ENCODE measurements at places on chromosomes 13 and 19.

GRCh38 chr13:112697756-112698655, 8.2 kb downstream of the ATP11A start:
- DNase-seq: no peak

- DNase-seq: peak; percentile 77
These were observed 2.9 kb downstream of the CILP2 start for GRCh38 chr19:19540715-19541515.

DNA sequence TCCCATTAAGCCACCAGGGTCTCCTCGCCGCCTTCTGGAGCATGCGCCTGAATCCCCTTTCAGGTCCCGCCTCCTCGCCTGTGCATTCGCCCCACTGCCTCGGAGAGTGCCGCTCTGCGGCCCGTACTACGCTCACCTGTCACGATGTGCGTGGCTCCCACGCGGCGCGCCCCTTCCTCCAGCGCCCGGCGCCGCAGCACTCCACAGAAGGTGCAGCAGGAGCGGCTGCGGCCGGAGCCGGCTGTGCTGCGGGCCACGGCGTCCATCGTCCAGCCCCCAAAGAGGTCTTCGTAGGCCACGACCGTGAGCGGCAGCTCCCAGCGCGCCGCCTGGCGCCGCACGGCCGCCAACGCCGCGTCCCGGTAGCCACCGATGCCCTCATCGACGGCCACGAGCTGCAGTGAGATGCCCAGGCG, 4.3 kb downstream of the CTU1 start:
- no peak for DNase-seq

DNA sequence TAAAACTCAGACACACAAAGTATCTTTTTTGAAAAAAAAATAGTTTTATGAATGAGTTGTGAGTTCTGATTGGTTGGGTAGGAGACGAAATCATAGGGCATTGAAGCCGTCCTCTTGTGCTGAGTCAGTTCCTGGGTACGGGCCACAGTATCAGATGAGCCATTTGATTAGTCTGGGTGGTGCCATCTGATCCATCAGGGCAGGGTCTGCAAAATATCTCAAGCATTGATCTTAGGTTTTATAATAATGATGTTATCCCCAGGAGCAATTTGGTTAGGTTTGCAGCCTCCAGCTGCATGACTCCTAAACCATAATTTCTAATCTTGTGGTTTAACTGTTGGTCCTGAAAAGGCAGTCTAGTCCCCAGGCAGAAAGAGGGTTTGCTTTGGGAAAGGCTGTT, 1310.6 kb downstream of the SLITRK1 start:
- no peak for DNase-seq

DNA sequence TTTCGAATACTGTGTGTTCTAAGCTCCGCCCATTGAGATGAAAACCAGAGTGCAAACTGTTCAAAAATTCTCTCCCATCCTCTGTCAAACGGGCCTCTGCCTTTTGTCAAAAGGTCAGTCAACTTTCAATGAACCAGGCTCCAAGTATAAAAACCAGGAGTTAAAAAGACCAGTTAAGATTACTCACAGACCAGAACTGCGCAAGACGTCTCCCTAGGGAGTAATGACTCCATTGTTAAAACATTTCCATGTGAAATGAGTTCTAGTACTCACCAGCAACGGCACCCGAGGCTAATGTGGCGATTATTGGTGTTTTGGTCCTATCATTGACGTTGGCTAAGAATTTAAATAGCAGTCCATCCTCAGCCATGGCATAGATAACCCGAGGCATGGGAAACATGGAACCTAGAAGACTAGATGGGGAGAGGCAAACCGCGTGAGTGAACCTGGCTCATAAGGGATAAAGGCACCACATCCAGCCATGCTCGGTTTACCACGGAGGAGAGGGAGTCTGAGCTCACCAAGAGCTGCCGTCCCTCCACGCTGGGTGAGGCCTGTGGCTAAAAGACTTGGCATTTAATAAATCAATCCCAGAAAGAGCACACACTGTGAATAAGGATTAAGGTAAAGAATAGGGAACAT, 73.3 kb downstream of the SLC7A1 start:
- DNase-seq: no peak

GRCh38 chr19:5977222-5977784, 637 bp downstream of the RANBP3 start:
- no peak for DNase-seq

DNA sequence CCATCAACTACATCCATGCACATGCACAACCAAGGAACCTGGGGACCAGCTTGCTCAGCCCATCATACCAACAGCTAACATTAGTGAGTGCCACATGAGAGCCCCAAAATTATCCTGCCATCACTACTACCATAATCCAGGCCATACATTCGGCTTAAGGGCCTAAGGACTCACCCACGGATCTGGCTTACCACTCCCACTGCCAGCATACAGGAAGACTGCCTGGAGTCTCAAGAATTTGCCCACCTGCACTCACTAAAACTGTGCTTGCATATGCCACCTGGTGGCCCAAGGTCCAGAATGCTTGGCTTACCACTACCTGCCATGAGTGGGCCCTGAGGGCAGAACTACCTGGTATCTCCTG, 1562.9 kb upstream of the PRR20A start:
- no peak for DNase-seq

GRCh38 chr19:30085394-30085793, 143.4 kb downstream of the URI1 start:
- DNase-seq: no peak

- no peak for DNase-seq
These were observed 28.7 kb upstream of the KCTD15 start for GRCh38 chr19:33767898-33768413.

- no peak for DNase-seq
These were observed 53.5 kb upstream of the ZNF507 start for GRCh38 chr19:32291876-32292275.

DNA sequence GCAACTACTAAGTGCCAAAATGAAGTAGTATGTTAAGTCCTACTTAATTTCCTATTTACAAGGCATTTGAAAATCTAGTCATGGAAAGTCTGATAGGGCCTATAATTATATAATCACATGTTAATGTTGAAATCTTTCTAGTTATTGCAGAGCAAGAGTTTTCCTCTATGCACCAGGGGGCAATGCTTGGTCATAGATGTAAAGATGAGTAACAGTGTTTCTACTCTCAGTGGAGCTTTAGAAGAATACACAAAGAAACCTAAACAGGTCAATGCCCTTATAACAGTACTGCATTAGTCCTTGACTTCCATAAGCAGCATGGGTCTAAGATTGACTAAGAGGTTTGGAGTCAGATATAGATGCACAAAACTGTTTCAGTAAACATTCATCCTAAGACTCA, 218.7 kb downstream of the KCTD12 start:
- no peak for DNase-seq

DNA sequence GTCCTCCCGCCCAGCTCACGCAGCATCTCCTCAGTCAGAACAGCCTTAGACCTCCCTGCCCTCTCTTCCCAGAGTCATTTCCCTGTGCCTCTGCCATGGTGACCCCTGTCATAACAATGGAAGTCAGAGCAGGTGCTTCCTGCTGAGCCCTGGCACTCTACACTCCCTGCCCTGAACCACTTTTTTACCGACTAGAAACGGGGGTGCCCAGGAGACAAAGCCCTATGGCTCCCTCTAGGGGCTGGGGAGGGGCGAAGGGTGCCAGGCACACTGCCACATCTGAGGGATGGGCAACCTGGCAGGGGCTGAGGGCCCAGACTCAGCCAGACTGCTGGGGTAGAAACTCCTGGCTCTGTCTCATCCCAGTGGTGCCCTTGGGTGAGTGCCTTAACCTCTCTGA, 16.4 kb downstream of the ZNF574 start:
- no peak for DNase-seq

DNA sequence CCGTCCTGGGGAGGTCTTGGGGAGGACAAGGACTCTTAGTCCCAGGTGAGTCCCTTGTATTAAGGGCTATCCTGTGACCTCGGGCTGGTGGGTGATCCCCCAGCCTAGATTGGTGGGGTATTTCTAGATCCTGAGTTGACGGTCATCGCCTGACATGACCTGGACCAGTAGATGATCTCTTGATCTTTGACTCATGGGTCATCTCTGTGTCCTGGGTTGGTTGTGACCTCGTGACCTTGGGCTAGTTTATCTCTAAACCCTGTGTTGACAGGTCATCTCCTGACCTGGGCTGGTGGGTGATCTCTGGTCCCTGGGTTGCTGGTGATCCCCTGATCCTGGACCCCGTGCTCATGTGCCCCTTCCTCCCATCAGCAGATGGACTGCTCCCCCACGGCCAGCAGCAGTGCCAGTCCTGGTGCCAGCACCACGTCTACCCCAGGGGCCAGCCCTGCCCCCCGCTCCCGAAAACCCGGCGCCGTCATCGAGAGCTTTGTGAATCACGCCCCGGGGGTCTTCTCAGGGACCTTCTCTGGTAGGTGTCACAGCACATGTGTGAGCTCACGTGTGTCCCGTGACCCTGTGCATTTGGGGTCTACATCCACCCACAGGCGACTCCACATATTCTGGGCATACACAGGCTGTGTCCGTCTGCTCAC, 6.3 kb downstream of the MIDN start:
- no peak for DNase-seq

GRCh38 chr19:34226036-34226435, 28.3 kb upstream of the GARRE1 start:
- no peak for DNase-seq

DNA sequence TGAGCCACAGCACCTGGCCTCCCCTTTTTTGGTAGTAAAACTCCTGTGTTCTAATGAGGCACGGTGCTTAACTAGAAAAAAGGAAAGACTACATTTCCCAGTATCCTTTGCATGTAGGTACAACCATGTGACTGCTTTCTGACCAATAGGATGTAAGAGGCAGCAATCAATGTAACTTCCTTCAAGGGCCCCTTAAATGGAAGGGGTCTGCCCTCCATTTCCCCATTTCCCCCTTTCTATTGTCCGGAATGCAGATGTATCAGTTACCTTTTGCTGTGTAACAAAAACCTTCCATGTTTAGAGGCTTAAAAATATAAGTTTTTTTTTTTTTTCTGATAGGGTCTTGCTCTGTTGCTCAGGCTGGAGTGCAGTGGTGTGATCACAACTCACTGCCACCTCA, 2.2 kb downstream of the GPR32 start:
- DNase-seq: no peak

DNA sequence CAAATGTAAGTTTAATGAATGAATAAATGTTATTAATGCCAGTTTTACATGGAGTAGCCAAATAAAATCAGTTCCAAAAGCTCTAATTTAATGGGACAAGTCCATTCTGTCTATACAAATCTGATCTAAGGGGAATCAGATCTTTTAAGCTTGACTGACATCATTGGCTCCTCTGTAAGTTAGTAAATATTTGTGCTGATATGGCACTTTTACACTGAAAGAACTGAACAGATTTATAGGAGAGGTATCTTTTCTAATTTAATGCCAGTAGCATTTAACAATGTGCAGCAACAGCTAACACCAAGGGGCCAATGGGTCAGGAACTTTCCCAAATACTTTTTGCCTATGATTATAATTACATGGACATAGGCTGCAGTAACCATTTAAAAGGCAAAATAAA, 832.3 kb downstream of the PCDH17 start:
- DNase-seq: no peak

GRCh38 chr13:97220151-97220900, 1.8 kb upstream of the MBNL2 start:
- DNase-seq: no peak

- no peak for DNase-seq
These were observed 52.7 kb upstream of the RFXAP start for GRCh38 chr13:36766295-36766694.

DNA sequence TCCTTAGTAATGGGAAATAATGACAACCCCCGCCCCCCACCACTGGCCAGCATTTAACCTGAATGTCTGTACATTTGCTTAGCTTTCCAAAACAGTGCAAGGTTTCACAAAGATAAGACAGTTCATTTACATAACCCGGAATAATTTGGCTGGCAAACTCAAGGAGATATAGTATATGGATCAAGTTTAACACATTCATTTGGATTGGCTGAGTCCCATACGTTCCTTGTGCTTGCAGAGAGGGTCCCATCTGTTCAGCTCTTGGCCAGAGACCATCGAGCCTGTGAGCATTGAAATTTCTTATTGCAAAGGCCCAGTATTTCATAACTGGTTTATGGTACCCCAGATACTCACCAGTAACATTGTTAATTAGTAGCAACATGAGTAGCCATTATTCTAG, 116.5 kb downstream of the GPC6 start:
- DNase-seq: no peak

DNA sequence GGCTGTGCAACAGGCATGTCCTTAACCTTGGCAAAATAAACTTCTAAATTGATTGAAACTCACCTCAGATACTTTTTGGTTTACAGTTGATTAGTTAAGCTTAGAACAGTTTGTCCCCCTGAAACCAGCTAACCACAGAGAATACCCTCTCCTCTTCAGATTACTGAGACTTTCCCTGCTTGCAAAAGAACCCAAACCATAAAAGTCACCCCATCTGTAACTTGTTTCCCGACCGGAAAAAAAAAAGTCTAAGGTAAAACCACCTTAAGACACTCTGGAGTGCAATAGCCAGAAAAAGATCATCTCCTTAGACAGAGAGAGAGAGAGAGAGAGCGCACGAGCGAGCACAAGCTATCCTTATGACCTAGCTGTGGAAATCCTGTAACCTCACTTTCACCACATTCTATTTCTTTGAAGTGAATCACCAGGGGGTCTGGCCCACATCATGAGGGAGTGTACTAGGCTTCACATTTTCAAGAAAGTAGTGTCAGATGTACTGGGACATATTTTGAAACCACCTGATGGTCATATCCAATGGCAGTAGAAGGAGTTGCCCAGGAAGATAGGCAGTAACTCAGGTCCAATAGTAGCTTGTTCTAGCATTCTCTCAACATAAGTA, 11.1 kb upstream of the GTF2F2 start:
- DNase-seq: no peak

GRCh38 chr13:20360835-20361412, 128.8 kb upstream of the GJB6 start:
- no peak for DNase-seq

DNA sequence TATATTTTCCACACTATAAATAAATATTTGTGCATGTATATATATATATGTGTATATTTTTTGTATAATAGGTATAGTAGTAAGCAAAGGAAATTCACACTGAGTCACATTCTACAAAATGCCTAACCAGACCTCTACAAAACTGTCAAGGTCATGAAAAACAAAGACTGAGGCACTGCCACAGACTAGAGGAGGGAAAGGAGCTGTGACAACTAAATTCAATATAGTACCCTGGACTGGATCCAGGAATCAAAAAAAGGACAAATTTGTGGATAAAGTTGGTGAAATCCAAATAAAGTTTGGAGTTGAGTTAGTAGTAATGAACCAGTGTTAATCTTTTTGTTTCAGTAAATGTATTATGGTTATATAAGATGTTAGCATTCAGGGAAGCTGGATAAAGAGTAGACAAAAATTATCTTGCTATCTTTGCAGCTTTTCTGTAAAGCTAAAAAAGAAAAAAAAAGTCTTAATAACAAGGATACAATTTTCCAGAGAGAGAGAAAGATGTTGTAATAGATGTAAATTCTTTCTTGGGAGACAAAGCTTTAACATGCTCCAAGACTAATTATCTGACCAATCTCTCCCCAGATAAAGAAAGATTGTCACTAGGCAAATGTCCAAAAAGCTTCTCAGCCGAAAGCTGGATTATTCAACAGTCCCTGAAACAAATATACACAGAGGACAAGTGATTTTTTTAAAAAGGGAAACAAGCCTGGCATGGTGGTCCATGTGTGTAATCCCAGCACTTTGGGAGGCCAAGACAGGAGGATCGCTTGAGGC, 19.1 kb downstream of the SYDE1 start:
- no peak for DNase-seq

GRCh38 chr13:80118506-80118905, 222.4 kb downstream of the SPRY2 start:
- no peak for DNase-seq

Data from activated CD4-positive, CD25-positive, alpha-beta regulatory T cell treated with anti-CD3 and anti-CD28 coated beads, Interleukin-2, amount 50 U/mL, for 72 hours (primary cell).